ENCODE measurements at places on chromosomes 16 and 17.

DNA sequence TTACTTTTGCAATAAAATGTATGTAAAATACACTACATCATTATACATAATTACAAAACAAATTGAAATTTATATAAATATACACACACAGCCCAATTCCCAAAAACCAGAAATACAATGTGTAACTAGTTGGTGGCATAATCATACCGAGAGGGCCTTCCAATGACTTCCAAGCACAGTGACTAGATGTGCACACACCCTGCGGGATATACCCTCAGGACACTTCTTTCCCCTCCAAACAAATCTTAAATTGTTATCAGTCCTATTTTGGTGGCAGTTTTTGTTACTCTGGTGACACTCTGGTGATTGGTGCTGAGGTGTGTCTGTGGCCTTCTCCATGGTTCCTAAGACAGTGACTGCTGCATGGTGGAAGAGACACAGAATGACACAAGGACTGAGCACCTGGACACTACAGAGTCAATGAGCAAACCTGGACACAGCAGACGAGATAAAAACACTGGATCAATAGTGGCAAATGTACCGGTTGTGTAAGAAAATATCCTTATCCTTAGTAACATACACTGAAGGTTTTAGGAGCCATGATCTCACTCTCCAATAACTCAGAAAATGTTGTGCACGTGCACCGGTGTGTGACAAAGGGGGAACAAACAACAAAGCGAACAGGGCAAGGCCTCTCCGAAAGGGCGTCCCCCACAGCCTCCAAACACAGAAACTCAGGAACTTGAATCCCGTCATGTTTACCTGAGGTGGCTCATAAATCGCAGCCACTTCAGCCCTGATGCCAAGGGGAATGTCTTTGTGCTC lies 32.9 kb downstream of the NPLOC4 start:
- H3K27me3 ChIP-seq, result no peaks in the 10 kb centered on the region
- H3K4me3 ChIP-seq, result no peak overlapping the region
- H3K4me1 ChIP-seq, result no peaks in the 10 kb centered on the region
- no peak overlapping the region for H3K27ac ChIP-seq

GRCh38 chr16:72969146-72969545 lies 78.8 kb downstream of the ZFHX3 start:
- H3K36me3 ChIP-seq, result no peaks in the 10 kb centered on the region
- no peak overlapping the region for H3K4me3 ChIP-seq
- DNase-seq, result peak; percentile 35
- peak overlapping the region; percentile 67 for H3K27ac ChIP-seq

DNA sequence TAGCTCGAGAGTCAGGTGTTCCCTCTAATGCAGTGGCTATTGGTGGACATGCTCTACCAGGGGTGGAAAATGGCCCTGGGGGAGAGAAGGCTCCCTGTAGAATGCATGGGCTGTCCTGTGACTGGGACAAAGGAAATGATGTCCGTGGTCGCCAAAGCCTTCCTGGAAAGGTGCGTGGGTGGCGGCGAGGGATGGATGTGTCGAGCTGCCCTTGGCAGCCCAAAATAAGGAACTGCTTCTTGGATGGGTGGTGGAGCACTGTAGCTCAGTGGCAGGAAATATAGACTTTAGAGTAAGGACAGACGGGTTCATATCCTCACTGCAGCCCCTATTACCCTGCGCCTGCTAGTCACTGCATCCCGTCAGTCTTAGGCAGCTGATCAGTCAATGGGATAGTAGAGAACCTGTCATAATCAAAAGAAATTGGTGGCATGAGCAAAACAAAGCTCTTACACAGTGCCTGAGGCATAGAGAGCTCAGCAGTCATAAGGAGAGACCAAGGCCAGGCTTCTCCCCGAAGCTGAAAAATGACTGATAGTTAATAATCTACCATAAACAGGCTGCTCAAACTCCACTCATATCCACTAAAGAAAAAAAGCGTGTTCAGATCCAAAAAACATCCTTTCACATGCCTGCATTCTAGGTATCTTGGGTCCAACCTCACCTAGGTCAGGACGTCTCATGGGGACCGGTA lies 123.5 kb upstream of the PLCG2 start:
- H3K36me3 ChIP-seq, result no peaks in the 10 kb centered on the region
- no peak for DNase-seq
- no peak overlapping the region for H3K27ac ChIP-seq
- no peaks in the 10 kb centered on the region for H3K27me3 ChIP-seq

DNA sequence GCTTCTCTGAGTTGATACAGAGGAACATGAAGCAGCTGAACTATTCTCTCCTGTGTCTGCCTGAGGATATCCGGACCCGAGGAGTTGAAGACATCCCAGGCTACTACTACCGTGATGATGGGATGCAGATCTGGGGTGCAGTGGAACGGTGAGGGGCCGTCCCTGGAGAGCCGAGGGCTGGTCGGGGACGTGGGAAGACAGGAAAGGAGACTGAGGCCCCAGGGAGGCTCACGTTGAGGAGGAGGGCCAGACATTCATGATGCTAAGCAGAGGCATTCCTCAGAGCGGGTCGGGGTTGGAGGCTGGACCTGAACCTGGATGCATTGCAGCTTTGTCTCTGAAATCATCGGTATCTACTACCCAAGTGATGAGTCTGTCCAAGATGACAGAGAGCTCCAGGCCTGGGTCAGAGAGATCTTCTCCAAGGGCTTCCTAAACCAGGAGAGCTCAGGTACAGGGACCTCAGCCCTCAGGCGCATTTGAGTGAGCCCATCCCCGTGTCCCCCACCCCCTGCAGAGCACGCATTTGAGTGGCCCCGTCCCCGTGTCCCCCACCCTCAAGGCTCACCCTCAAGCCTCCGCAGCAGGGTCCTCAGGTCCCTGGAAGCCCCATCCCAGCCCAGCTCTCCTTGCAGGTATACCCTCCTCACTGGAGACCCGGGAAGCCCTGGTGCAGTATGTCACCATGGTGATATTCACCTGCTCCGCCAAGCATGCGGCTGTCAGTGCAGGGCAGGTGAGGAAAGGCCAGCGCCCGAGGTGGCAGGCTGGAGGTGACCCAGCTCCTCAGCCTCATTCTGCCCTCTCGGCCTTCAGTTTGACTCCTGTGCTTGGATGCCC lies 8.3 kb downstream of the ALOX15B start:
- DNase-seq, result no peak
- no peak overlapping the region for H3K27ac ChIP-seq
- no peaks in the 10 kb centered on the region for H3K4me1 ChIP-seq
- no peaks in the 10 kb centered on the region for H3K27me3 ChIP-seq
- H3K36me3 ChIP-seq, result no peaks in the 10 kb centered on the region

- peak within 1 kb of the TSS; percentile 90 for H3K4me3 ChIP-seq
- no peaks in the 10 kb centered on the region for H3K36me3 ChIP-seq
- peaks cover 19% of the 10 kb centered on the region for H3K4me1 ChIP-seq
- peak; percentile 80 for DNase-seq
- no peaks in the 10 kb centered on the region for H3K27me3 ChIP-seq
- H3K27ac ChIP-seq, result peak within 1 kb of the TSS; percentile 92
Measured at GRCh38 chr16:67666559-67667452, at the start of the genes C16orf86 and ENKD1. TSS of gene C16orf86 (plus strand) at chr16:67666814. CDS start at chr16:67666971, 157 bp downstream. TSS of gene ENKD1 (minus strand) at chr16:67666750. CDS start at chr16:67666442, 308 bp downstream.

GRCh38 chr17:6070430-6070912 lies 292 bp downstream of the WSCD1 start:
- peaks cover 26% of the 10 kb centered on the region for H3K4me1 ChIP-seq
- no peak for DNase-seq
- peak overlapping the region; percentile 55 for H3K27ac ChIP-seq
- H3K27me3 ChIP-seq, result no peaks in the 10 kb centered on the region
- H3K4me3 ChIP-seq, result peak overlapping the region; percentile 62
- no peaks in the 10 kb centered on the region for H3K36me3 ChIP-seq

DNA sequence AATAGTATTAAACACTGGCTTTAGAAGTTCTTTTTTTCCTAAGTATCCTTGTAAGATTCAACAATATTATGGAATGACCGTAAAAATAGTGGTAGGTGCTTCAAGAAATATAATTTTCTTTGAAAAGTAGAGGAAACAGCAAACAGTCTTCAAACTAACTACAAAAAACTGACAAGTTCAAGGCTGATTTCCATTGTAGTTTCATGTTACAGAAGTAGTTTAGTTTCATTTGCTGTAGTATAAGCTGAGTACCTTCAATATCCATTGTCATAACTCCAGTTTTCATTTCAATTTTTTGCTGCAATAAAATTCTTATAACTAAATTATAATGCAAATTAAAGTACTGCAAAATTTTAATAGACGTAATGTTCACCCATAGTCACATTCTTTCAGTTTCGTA lies 19.3 kb downstream of the PHKB start:
- no peaks in the 10 kb centered on the region for H3K27me3 ChIP-seq
- no peak overlapping the region for H3K4me3 ChIP-seq
- H3K27ac ChIP-seq, result no peak overlapping the region
- no peaks in the 10 kb centered on the region for H3K36me3 ChIP-seq

DNA sequence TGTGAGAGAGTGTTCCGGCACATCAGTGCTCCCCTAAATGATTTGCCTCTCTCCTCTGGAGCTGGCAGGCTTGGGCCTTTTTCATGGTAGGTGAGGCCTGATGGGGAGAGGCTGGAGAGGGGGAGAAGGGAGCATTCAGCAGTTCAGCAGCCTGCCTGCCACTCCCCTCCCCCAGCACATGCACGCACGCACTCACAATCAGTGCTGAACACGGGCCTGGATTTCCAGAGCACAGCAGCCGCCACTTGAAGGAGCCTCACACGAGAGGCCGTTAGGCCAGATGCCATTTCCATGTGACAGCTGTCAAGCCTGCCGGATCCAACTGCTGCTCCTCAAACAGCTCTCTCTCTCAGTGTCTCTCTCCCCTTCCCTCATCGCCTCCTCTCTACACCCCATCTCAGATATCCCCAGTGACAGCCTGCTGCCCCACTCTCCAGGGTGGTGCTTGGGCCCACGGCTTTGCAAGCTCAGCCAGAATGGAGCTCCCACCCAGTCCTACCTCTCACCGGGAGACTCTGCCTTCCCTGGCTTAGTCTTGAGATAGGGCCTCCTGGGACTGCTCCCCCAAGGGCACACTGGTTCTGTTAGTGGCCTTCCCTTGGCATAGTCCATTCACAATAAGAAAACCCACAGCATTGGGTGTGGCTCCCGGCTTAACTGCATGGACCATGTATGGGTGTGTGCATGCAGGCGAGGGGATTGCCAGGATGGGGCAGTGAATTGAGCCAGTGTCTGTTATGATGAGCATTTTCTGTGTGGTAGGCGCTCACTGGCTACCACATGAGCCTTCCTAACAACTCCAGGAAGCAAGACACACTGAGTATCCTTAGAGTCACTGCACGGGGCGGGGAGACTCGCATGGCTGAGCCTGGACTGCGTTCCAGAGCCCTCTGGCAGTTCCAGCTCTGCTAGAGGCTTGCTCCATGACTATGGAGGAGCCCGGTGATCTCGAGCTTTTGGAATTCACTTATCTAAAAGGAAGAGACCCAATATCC lies 226.2 kb downstream of the CCDC182 start:
- H3K27me3 ChIP-seq, result no peaks in the 10 kb centered on the region
- H3K36me3 ChIP-seq, result no peaks in the 10 kb centered on the region
- peak overlapping the region; percentile 26 for H3K27ac ChIP-seq
- H3K4me3 ChIP-seq, result no peak overlapping the region
- peaks cover 44% of the 10 kb centered on the region for H3K4me1 ChIP-seq
- peak; percentile 41 for DNase-seq

DNA sequence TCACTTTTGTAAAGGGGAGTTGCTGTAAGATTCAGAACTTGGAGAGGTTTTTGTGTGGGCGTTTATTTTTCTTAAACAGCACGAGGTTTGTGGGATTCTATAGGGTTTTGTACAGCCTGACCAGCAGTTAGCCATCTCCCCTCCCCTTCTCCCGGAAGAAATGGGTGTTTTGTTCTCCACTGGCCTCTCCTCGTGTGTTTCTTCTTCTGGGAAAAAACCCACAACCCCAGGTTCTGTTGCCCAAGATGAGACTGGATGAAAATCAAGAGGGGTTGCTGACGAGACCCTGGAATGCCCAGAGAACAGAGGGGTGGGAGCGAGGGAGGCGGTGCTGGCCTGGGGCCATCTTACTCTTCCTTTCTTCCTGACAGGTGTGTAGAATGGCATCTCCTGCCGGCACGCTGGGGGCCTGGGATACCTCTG lies 186.1 kb downstream of the MSI2 start:
- H3K27me3 ChIP-seq, result no peaks in the 10 kb centered on the region
- H3K4me3 ChIP-seq, result no peak overlapping the region
- H3K27ac ChIP-seq, result peak overlapping the region; percentile 96
- peak; percentile 29 for DNase-seq
- H3K36me3 ChIP-seq, result no peaks in the 10 kb centered on the region

DNA sequence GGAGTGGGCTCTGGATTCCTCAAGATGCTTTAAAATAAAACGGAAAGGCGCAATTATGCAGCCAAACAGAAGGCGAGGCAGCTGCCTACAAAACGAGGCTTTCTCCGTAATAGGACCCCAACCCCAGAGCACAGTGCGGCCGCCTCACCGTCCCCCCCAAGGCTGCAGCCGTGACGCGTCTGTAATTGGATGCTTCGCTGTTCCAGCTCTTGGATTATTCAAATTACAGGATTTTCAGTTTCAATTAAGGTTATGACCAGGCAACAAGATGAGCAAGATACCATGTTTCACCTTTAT lies 37.3 kb upstream of the ABR start:
- H3K27me3 ChIP-seq, result peaks cover 10% of the 10 kb centered on the region
- H3K4me3 ChIP-seq, result no peak overlapping the region
- DNase-seq, result no peak
- H3K36me3 ChIP-seq, result no peaks in the 10 kb centered on the region

DNA sequence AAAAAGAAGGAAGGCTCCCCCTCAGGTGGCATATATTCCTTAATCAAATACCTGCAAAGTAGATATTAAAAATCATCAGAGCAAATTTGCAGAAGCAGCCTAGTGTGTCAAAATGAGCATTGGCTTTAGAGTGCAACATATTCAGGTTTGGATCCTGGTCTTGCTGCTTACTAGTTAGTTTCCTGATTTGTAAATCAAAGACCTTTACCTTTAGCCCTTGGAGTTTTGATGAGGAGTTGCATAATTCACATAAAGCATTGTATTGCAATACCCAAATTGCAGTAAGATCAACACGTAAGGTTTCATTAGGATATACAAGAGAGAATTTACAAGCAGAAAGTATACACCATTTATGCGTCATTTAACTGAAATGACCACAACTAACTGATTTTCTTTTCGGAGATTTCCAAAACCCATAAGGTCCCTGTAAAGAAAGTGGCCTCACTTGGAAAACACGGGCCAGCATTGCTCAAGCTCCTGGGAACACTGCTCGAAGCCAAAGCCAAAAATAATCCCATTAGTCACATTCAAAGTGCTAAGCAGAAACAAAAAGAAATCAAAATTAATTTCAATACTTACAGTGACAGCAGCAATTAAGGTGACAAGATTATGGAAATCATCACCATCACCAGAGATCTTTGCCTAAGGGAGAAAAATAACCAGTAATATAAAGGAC lies 415.9 kb upstream of the ERCC4 start:
- no peaks in the 10 kb centered on the region for H3K27me3 ChIP-seq
- no peaks in the 10 kb centered on the region for H3K36me3 ChIP-seq
- H3K4me1 ChIP-seq, result no peaks in the 10 kb centered on the region
- no peak overlapping the region for H3K27ac ChIP-seq
- DNase-seq, result no peak
- no peak overlapping the region for H3K4me3 ChIP-seq
